ENCODE measurements at places on chromosomes 13 and 19. TPM values are rescaled to one million over a fixed set of nuclear protein-coding genes. Genes with fewer than 3 reads are reported as not detected.

DNA sequence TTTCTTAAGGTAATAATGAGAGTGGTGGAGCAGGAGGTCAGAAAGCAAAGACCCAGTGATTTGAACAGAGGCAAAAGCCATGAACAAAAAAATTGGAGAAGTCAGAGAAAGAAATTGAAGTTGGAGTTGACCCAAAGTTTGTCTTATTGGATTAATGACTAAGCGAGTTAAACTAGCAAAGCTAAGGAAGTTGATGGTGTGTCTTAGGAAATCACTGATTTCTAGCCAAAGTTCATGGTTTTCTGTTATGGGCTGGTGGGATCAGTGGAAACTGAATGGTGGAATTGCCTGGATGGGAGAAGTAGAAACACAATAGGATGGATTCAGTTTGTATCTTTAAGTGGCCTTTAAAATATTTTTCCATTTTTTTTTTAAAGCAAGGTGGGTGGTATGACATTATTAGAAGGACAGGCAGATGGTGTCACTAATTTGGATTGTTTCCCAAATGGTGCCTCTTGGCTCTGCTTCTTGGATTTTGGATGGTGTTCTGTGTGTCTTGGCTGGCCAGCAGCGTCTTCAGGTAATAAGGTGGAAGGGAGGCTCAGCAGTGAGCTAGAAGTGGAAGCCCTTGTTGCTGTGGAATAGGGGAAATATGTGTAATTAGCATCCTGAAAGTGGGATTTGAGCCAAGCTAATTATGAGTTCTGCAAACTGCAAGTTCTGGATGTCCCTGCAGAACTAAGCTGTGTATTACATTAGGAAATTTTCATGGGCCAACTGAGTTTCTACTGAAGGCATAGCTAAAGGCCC lies 302.9 kb downstream of the LMO7 start:
- DNase-seq: no peak

DNA sequence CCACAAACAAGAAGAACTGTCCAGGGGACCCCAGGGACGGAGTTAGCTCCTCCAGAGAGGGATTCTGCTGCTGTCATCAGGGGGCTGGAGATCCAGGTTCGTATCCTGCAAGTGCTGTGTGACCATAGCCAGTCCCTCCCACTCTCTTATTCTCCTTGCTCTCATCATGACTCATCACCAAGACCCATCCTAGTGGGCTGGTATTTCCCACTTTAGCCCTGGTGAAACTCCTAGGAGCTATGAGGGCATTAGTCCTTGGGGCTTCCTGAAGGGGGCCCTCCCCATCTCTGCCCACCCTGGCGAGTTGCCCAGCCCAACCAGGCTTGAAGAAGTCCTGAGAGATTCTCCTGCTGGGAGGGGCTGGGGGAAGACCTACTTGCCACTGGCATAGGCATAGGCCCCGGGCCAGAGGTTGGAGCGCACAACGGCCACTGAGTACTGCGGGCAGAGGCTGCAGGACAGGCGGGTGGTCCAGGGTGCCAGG lies 7.5 kb upstream of the DMWD start:
- no peak for DNase-seq

Gene GPR12
- total RNA-seq: not detected

Gene SLC25A41
- not detected for total RNA-seq

GRCh38 chr19:44613295-44614178 lies at the start of gene IGSF23:
Gene IGSF23, plus strand, starts transcription at chr19:44613563. Its CDS starts 83 bp downstream, at chr19:44613646.
- DNase-seq: no peak

DNA sequence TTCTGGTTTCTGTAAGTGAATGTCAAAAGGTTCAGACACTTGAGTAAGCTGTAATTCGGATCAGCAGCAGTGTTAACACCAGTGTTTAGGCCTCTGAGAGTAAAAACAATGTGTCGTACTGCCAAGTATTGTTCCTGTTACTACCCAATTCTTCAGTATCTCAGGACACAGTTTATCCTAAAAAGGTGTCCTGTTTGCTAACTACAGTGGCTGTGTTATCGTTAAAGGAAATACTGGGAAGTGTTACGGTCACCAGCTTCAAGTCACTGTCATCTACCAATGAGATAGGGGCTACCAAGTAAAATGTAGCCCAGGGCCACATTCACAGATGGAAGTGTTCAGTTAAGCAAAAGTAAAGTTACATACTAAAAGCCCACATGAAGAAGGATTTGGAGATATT lies 2.3 kb upstream of the UPF3A start:
- DNase-seq: no peak

DNA sequence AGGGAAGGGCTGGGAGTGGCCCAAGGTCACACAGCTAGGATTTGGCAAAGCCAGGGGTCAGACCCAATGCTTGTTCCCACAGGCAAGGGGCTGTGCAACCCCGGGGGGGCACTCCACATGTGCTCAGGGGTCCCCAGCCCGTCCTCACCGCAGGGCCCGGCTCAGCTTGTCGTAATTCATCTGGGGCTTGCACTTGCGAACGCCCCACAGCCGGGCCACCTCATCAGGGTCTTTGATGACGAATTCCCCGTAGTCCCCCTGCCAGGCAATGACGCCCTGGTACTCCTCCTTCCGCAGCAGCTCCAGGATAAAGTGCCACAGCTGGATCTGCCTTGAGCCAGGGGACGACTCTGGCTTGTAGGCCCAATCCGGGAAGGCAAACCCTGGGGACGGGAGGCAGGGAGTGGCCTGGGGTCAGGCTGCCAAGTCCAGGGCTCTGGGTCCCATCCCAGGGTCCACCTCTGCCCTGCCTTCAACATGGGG lies 4.7 kb downstream of the ERF start:
- peak; percentile 66 for DNase-seq

Gene SIAH3
- total RNA-seq: not detected

- no peak for DNase-seq
Observed at GRCh38 chr13:38758277-38758676, 71.4 kb downstream of the FREM2 start.

GRCh38 chr13:98910501-98910951 lies 67.3 kb downstream of the DOCK9 start:
- no peak for DNase-seq

Gene PTH2
- total RNA-seq: not detected
